Cardiac fibroblast (primary cell): ENCODE measurements at places on chromosomes 7 and 10.

- DNase-seq: no peak
Observed at GRCh38 chr10:112807013-112807412, 143.0 kb upstream of the TCF7L2 start.

DNA sequence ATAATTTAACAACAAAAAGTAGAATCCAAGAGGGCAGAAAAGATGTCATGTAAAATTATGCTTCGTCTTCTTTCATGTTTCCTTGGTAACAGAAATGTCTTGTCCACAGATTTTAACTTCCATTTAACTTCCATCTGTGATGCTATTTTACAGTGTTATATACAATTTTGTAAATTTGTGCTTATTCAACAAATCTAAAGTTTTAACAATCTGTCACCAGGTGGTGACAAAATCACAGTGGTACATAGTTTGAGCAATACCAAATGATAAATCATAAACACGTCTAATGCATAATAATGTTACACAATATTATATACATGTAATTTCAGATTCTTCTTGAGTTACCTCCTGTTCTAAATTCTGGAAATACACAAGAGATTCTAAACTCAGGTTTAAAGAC is 784.4 kb upstream of the CELF2 start:
- DNase-seq: peak; percentile 15

DNA sequence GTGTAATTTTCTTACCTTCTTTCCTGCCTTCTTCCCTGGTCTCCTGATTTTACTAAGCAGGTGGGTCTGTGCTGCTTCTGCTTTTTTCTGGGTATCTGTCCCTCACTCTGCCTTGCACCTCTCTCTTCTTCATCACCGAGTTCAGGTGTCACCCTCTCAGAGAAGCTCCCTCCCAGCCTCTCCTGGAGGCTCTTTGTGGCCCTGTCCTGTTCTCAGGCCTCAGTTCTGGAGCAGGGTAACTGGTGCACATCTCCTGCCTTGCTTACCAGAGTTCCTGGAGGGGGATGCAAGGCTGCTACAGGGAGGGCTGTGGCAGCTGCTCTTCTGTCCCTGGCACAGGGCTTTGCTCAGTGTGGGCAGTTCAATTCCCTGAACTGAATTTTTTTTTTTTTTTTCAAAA is 66.1 kb downstream of the RBM33 start:
- no peak for DNase-seq

DNA sequence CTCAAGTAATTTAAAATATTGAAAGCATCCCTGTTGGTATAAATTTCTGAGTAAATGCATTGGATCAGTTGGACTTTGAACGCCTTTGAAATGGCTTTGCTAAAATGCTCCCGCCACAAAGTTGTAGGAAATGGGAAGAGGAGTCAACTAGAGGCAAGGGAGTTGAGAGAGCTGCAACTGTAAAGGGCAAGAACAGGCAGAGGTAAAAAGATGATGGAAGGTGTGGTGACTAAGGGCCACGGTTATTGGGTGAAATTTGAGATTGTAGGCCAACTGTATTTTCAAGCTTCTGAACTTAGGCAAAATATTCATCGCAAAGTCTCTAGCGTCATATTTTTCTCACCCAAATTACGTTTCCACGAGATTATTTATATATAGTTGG is 595 bp upstream of the SUMF2 start:
- no peak for DNase-seq

DNA sequence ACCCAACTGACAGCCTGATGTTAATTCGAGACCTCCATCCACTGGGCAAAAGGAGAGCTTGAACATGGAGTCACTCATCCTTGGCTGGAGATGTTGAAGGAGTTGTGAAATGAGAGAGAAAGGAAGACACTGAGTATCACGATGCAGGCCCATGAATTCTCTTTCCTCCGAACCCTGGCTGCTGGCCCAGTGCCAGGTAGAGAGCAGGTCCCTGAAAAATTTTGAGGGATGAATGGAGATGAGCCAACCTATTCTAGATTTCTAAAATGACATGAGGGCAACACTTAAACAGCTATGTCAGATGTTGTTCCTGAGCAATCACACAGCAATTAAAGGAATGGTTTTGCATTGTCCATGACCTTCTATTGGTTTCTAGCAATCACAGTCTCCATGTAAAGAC is 355.1 kb upstream of the ZMIZ1 start:
- no peak for DNase-seq

- DNase-seq: peak; percentile 42
Observed at GRCh38 chr10:71536332-71536731, 139.6 kb downstream of the CDH23 start.

- DNase-seq: no peak
Observed at GRCh38 chr7:7569081-7569527, 2.4 kb downstream of the MIOS start.

GRCh38 chr10:90179696-90180407 is 478.5 kb downstream of the KIF20B start:
- DNase-seq: peak; percentile 97

DNA sequence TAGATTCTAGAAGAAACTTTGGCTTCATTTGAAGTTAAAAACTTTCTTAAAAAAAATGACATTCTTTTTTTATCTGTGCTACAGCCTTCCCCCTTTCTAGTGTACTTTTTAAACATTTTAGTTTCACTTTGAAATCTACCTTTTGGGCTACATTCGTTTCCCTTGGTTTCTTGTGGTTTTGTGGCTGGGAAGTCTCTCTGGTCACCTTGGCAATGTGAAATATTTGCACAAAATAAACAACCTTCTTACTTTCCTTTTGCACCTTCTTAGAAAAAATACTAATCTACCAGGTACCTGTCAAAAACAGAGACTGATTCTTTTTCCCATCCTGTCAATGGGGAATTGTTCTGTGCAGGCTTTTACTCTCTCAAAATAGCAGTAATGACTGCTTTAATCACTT is 350.2 kb downstream of the GATA3 start:
- no peak for DNase-seq

DNA sequence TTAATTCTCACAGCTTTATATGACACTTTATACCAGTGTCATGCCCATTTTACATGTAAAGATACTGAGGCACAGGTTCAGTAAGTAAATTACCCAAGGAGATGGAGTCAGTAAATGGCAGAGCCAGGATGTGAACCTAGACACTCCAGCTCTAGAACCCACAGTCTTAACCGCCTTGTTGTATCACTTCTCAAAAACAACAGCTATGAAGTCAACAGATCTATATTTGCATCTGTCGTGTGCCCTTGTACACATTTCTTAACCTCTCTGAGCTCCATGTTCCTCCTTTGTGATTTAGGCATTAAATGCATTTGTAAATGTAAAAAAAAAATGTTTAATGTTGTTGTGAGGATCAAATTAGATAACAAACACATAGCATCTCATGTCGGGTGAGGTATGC is 716.2 kb downstream of the SUGCT start:
- DNase-seq: no peak

GRCh38 chr10:113126229-113127201 is 176.5 kb downstream of the TCF7L2 start:
- peak; percentile 85 for DNase-seq

- DNase-seq: peak; percentile 39
Observed at GRCh38 chr7:82699773-82700186, 256.2 kb upstream of the CACNA2D1 start.

DNA sequence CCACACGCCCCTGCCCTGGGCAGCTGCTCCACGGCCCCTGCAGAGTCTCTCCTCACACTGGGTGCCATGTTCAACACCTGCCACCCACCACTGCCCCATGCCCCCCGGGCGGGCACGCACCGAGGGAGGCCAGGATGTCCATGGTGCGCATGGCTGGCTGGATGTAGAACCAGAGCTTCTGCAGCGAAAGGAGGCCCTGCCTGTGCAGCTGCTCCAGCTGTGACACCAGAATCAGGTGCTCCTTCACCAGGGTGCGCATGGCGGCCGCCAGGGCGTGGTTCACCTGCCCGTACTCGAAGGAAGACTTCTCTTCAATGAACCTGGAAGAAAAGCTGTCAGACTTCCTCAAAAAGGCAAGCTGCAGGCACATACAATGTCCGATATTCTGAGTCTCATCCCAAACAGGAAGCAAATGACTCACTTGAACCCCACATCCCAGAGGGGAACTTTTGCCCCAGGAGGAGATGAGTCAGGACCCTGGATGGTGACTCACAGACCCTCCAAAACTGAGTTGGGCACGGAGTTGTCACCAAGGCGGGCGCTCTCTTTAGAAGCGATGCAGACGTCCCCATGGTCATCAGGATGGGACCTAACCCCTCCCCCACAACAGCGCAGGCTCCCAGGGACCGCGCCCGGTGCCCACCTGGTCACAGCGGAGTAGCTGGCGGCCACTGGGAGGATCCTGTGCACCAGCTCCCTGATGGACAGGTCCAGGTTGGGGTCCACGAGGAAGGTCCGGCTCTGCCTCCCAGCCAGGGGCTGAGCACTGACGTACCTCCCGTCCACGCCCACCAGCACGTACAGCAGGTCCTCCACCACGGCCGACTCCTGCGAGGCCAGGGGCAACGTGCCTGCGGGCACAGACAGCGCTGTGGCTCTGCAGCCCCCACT is 15.5 kb downstream of the TUBGCP2 start:
- DNase-seq: peak; percentile 31

GRCh38 chr7:38840736-38841460 is 68.1 kb downstream of the VPS41 start:
- DNase-seq: peak; percentile 88

- peak; percentile 69 for DNase-seq
Observed at GRCh38 chr10:89466599-89467035, 52.2 kb downstream of the IFIT5 start.

- DNase-seq: no peak
Observed at GRCh38 chr7:81516898-81517297, 252.9 kb downstream of the HGF start.
